ENCODE measurements at places on chromosomes 13 and 19.

GRCh38 chr13:71169180-71169579 lies 697.8 kb downstream of the DACH1 start:
- DNase-seq, result no peak

DNA sequence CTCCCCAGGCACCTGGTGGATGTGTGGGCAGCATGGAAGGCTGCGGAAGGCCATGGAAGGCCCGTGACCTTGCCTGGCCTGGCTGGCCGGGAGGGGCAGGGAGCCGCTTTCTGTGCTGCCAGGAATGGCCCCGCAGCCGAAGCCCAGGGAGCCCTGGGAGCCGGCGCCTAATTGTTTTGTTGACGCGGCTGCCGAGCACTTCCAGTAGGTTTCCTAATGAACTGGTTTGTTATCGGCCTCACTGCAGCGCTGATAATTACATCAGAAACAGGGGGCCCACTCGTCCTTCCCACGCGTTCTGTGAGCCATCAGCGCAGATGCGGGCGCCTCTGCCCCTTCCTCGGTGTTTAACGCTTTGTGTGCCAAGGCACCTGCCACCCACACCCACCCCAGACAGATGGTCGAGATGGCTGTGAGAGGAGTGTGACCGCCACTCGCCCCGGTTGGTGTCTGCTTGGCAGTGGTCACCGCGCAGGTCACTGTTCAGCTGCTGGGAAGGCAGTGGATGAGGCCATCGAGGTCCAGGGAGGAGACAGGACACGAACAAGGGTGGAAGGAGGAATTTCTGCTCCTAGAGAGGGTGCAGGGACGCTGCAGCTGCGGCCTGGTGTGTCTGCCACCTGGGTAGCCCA lies 124.5 kb downstream of the KDM4B start:
- DNase-seq, result no peak

DNA sequence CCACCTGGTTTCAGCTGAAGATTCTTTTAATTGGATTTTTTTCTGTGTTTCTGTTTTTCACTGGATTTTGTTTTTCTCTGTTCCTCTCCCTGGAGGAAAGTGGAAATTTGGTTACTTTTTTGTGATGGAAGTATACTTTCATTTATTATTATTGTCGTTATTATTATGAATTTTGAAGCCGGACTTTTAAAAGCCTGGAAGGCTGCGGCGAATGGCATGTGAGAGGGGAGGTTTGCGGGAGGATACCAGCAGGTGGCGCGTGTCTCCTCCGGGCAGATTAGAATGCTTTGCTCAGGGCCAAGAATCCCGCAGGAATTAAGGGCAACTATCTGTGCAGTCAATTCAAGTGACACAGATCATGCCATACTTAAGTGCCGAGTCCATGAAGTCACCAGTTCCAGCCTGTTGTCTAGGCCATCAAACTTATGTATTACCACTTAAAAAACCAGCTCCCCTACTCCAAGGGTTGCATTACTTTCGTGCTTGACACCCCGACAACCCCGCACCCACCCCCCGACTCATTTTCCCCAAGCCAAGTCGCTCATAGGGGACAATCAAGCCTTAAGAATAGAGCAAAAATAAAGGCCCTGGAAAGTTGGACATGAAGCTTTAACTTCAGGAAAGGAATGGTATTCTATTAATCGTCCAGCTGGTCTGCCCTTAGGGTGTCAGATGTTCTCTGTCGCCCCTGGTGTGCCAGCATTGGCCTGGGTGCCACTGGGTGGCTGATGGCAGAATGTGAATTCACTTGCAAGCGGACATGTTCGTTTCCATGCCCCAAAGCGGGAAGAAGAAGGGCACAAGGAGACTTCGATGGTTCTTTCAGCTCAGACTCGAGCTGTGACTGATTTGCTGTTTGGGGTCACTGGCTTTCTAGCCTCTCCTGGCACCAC lies 1.3 kb upstream of the LRCH1 start:
- peak; percentile 34 for DNase-seq

- no peak for DNase-seq
Measured at GRCh38 chr19:883661-884211, 9.3 kb downstream of the MED16 start.

GRCh38 chr19:2188708-2189385 lies 25.1 kb downstream of the DOT1L start:
- DNase-seq, result no peak

DNA sequence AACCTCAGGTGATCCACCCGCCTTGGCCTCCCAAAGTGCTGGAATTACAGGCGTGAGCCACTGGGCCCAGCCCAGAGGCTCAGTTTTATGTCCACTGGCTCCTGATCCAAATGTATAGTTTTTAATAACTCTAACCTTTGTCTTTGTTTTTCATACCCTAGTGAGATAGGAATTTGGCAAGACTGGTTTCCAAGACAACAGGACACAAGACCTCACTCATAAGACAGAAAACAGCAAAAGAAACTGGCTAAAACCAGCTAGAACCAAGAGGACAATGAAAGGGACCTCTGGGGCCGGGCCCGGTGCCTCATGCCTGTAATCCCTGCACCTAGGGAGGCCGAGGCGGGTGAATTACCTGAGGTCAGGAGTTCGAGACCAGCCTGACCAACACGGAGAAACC lies 27.6 kb downstream of the CPT1C start:
- DNase-seq, result no peak

Measured in stimulated activated naive CD8-positive, alpha-beta T cell treated with anti-CD3 and anti-CD28 coated beads, Interleukin-15, amount 100 ng/mL, for 72 hours (primary cell).